ENCODE measurements at places on chromosomes 16 and 17. TPM values are rescaled to one million over a fixed set of nuclear protein-coding genes. Genes with fewer than 3 reads are reported as not detected.

C16orf95 gene
- polyA plus RNA-seq: 1.7 TPM

GINS2 gene
- polyA plus RNA-seq: 0.51 TPM

PIPOX gene
- polyA plus RNA-seq: 0.12 TPM

KRTAP3-1 gene
- polyA plus RNA-seq: not detected

KRT13 gene
- polyA plus RNA-seq: 6.7 TPM

TPSG1 gene
- polyA plus RNA-seq: not detected

CYB561 gene
- polyA plus RNA-seq: 12.2 TPM

RAB11FIP4 gene
- polyA plus RNA-seq: 1.6 TPM

YBX2 gene
- polyA plus RNA-seq: 2.6 TPM

PSMB3 gene
- polyA plus RNA-seq: 359 TPM

MT1F gene
- polyA plus RNA-seq: 2.4 TPM

PRR15L gene
- not detected for polyA plus RNA-seq

CNTD1 gene
- 0.20 TPM for polyA plus RNA-seq

NOTUM gene
- 0.22 TPM for polyA plus RNA-seq

SCGB1C2 gene
- not detected for polyA plus RNA-seq

JPH3 gene
- 0.06 TPM for polyA plus RNA-seq

KRTAP3-2 gene
- not detected for polyA plus RNA-seq

HASPIN gene
- 0.29 TPM for polyA plus RNA-seq

SCARF1 gene
- polyA plus RNA-seq: 10.2 TPM

TBKBP1 gene
- polyA plus RNA-seq: 27.9 TPM

SLC16A11 gene
- polyA plus RNA-seq: 0.78 TPM

NACA2 gene
- not detected for polyA plus RNA-seq

TNP2 gene
- polyA plus RNA-seq: not detected

HYDIN gene
- 1.3 TPM for polyA plus RNA-seq

MRPS7 gene
- 118 TPM for polyA plus RNA-seq

TSPOAP1 gene
- polyA plus RNA-seq: 35.6 TPM

CCL2 gene
- polyA plus RNA-seq: 80.3 TPM

BRIP1 gene
- 0.03 TPM for polyA plus RNA-seq

CDH5 gene
- polyA plus RNA-seq: 53.9 TPM

SLC35G3 gene
- polyA plus RNA-seq: not detected

ZFP3 gene
- polyA plus RNA-seq: 3.1 TPM

TEX14 gene
- polyA plus RNA-seq: 0.07 TPM

STAC2 gene
- 4.9 TPM for polyA plus RNA-seq

CD19 gene
- not detected for polyA plus RNA-seq

DNAAF1 gene
- 2.6 TPM for polyA plus RNA-seq

KRTAP4-5 gene
- not detected for polyA plus RNA-seq

ZNF668 gene
- polyA plus RNA-seq: 7.6 TPM

TBC1D3I gene
- polyA plus RNA-seq: not detected

TMEM92 gene
- polyA plus RNA-seq: 0.04 TPM

CPNE7 gene
- 0.33 TPM for polyA plus RNA-seq

JUP gene
- polyA plus RNA-seq: 95.8 TPM

SLC5A2 gene
- polyA plus RNA-seq: 1.9 TPM

ZP2 gene
- polyA plus RNA-seq: not detected

KREMEN2 gene
- not detected for polyA plus RNA-seq

TM4SF5 gene
- polyA plus RNA-seq: not detected

KRT40 gene
- not detected for polyA plus RNA-seq

Measured in heart right ventricle (tissue), 16 donors.